Mesangial cell (primary cell): ENCODE measurements at places on chromosomes 4 and X. TPM values are rescaled to one million over a fixed set of nuclear protein-coding genes. Genes with fewer than 3 reads are reported as not detected.

Gene ETDB
- not detected in 2 replicates for total RNA-seq

Gene PPP4R3C
- total RNA-seq, result not detected in 2 replicates

Gene REELD1
- total RNA-seq, result not detected in 2 replicates

Gene ZNF141
- 3.7 and 5.6 TPM in 2 replicates for total RNA-seq
